ENCODE measurements at places on chromosomes 5 and 9.

GRCh38 chr5:76947082-76947503, 5.8 kb upstream of the CRHBP start:
- no peak for DNase-seq

GRCh38 chr9:98930792-98931191, 12.9 kb upstream of the COL15A1 start:
- DNase-seq = no peak

DNA sequence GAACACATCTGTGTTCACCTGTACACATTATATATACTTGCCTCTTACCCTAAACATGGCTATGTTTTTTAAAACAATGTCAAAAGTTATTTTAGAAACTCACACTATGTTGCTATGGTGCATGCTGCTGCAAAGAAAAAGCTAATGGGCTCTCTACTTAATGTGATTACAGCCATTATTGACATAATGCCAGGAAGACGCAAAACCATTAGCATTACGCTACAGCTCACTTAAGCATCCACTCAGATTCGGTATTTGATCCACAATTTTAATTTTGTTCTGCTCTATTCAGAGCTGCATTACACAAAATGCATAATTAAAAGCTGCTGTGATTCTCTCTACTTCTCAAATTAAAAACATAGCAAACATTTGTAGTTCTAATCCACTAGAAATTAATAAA, 395.2 kb downstream of the BNC2 start:
- no peak for DNase-seq

DNA sequence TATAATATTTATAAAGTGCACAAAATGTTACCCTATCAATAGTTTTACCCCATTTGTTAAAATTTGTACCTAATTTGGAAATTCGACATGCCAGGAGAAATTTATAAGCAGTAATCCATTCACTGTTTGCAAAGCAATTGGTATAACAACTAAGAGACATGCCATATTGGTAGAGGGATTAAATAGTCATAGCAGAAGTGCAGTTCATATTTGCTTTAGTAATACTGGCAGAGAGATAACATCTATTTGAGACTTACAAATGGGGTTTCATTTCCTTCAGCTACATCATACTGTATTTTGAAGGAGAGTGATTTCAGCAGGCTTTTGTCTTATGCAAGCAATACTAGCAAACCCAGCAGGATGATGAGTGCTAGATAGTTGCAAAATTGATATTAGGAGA, 610.4 kb upstream of the CDH10 start:
- DNase-seq = no peak

DNA sequence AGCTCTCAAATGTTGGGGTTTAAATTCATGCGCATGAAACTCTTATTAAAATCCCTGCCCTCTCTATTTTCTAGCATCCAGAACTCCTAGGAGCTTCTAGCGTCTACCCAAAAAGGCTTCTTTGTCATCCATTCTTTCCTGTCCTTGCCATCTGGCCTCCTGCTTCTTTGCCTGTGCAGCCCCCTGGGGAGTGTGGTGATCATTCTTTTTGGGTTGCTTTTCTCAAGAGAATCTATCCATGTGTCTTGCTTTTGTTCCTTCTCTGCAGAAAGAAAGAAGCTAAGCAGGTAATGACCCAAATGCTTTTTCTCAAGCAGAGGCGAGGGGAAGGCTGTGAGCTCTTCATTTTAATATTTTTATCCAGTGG, 26.6 kb downstream of the SKP2 start:
- DNase-seq = no peak

DNA sequence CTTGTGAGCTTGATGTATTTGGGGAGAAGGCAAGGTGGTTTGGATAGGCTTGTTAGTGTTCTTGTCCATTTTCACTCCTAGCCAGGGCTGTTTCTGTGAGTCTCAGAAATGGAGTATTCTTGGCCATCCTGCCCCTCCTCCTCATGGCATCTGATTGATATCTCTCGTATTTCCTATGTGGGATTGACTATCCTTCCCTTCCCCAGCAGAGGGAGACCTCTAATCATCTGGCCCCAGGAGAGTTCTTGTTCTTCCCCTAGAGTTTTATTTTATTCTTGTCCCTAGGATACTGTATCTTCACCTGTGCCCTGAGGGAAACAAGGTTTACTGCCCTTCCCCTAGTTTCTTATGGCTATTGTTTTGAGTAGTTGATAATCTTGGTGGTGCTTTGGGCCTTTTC, 114.4 kb downstream of the VPS13A start:
- peak; percentile 40 for DNase-seq

DNA sequence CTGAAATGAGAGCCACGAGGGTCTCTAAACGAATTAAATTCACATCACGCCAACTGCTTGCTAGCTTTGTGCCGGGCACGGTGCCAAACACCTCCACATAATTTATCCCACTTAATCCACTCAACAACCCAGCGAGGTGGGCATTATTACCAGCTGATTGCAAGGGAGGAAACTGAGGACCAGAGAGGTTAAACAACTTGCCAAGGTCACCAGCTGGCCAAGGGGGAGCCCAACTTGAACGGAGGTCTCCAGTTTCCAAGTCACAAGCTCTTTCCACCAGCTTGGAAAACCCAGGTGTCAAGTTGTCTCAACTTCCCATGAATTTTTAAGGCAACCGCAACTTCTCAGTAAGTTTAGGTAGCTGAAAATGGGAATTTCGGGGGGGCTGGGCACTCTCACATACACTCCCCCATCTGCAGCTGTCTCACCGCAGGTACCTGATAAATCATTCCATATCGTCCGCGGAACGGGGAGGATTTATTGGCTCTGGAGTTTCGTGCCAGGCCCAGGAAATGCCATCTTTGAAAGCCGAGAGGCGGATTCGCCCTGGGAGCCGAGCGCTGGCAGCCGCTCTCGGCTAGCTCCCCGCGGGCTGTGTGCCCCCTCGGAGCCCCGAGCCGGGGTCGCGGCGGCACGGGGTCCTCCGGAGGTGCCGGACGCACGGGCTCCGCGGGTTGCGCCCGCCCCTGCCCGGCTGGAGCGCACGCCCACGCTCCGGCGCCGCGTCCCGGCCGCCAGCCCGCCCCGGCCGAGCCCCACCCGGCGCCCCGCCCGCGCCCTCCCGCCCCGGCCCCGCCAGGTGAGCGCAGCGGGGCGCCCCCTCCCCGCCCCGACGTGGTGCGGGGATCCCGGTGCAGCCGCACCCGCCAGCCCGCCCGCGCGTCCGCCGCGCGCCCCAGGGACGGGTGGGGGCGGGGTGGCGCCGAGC, 617 bp downstream of the PTPN3 start:
- no peak for DNase-seq

GRCh38 chr5:73766902-73767301, 140.9 kb downstream of the ARHGEF28 start:
- DNase-seq = no peak

- no peak for DNase-seq
Measured at GRCh38 chr9:35696520-35697215, 6.9 kb upstream of the TPM2 start.

DNA sequence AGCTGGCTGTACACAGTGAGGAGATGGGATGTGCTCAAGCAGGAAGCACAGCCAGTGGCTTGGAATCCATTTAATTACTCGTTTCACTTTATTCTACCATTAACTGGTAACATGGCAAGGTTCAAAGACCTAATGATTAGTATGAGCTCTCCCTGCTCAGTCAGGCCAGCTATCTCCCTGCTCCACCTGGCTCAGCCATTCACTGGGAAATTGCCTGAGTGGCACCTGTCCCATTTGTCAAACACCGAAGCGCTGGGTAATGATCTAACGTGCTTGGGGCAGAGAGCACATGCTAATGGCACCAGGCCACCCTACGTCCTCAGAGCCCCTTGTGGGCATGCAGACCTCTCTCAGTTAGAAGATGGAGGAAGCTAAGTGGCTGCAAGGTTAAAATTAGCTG, 162.2 kb downstream of the TTLL11 start:
- DNase-seq = no peak

DNA sequence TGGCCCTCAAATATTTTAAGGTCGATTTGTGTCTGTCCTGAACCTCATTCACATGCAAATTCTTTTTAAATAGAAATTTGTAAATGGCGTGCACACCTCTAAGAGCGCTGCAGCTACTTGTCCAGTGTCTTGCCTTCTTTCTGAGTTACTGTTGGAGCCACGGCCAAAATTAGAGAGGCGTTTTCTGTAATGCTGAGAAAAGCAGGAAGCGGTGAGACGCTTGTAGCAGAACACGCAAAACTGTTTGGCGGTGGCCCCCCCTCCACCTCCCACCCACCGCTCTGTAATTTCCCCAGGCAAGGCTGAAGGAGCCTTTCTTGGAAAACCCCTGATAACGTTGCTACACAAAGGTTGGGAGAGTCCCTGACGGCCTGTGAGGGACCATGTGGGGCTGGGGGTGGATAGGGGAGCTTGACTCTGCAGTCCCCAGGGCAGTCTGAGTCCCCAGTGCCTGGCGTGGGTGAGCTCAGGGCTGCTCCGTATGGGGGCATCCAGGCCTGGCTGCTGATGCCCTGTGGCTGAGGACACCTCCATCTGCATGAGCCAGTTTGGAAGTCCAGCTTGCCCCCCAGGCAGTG, 96.5 kb downstream of the GADD45G start:
- DNase-seq = no peak

GRCh38 chr5:87188391-87188790, 79.3 kb upstream of the RASA1 start:
- no peak for DNase-seq

- DNase-seq = peak; percentile 0
Measured at GRCh38 chr9:104456831-104457230, 47.2 kb upstream of the OR13F1 start.

- peak; percentile 58 for DNase-seq
Measured at GRCh38 chr5:139446956-139447779, 7.8 kb upstream of the DNAJC18 start.

DNA sequence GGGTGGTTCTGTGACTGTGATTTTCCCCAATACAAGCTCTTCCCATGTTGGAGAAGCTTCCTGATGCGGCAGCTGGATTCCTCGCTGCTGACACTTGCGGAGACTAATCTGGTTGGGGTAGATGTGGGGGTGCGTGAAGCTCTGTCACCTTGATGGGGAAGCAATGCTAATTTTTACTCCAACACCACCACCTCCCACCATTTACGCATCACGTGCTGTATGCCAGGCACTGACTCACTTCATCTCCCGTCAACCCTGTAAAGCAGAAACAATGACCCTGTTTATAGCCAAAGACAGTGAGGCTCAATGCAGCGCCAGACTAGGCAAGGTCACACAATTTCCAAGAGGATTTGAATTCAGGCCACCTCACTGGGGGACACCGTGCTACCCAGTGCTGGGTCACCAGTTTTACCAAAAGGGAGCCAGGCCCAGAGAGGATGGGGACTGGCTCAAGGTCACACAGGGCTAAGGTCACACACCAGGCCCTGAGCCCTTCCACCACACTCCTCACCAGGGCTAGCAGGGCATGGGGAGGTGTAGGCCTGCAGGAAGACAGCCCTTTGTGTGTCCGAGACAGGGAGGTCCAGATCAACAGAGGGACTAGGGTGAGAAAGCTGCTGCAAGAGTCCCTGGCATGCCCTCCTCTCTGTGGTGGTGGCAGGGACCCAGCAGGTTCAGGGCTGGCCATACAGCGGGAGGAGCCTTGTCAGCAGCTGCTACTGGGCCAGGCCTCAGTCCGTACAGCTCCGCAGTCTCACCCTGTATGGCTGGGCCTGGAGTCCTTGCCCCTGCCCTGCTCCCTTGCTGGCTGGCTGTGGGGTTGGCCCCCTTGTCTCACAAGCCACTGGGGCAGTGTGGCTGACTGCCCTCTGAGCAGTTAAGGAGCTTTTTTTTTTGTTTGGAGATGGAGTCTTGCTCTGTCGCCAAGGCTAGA, 3.3 kb downstream of the STKLD1 start:
- no peak for DNase-seq

- peak; percentile 47 for DNase-seq
Measured at GRCh38 chr5:103232393-103232999, 26.1 kb upstream of the MACIR start.

DNA sequence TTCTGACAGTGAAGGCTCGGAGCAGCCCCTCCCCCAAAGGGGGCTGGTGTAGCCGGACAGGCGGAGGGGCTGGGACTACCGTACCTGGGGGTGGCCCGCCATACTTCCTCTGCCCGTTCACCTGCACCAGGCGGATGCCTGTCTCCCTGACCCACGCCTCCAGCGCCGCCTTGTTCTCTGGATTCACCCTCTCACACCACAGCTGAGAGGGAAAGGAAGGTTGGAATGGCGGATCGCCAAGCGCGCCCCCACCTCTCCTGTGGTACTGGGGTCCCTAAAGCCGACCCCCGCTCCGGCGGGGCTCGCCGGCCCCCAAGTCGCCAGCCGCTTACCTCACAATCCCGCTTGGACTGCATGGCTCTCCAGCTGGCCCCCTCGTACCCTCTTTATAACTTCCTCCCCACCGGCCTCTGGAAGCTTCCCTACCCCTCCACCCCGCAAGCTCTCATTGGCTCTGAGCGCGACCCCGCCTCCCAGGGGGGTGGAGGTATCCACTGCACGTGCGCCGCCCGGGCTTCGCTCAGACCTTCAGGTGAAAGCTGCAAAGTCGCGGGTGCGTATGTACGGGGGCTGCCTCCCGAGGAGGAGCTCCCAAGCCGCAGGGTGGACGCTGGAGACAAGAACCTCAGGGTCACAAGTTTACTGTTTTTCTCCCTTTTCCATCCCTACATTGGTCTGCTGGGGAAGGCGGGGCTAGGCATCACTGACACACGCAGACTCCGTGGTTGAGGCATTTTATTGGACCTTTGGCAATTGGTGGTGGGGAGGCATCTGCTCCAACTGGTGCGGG, at the start of gene DND1:
DND1 (minus strand) TSS at position 390 of the 790 bp plus-strand sequence; CDS start at position 356, 34 bp downstream.
- no peak for DNase-seq

- peak; percentile 72 for DNase-seq
Measured at GRCh38 chr9:16321461-16322119, 548.9 kb downstream of the BNC2 start.

DNA sequence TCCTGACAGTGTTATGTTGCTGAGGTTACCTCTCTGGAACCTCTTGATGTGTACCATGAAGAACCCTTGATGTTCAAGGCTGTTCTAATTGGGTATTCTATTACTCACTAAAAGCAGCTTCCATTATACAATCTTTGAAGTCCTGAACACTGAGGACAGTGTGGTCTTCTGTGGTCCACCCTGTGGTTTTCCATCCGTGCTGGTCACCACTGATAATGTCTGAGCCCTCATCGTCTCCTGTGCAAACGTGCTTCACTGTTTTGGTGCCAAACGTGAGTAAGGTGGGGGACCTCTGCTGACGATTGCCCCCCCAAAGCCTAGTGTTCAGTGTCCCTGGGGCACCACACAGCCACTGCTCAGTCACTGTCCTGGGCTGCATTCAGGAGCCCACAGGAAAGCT, 259.7 kb upstream of the ANKRD55 start:
- no peak for DNase-seq

GRCh38 chr9:87878989-87879511, 3.6 kb upstream of the SPATA31E1 start:
- DNase-seq = peak; percentile 78

GRCh38 chr5:134590992-134591659, 41.5 kb downstream of the SAR1B start:
- DNase-seq = no peak

DNA sequence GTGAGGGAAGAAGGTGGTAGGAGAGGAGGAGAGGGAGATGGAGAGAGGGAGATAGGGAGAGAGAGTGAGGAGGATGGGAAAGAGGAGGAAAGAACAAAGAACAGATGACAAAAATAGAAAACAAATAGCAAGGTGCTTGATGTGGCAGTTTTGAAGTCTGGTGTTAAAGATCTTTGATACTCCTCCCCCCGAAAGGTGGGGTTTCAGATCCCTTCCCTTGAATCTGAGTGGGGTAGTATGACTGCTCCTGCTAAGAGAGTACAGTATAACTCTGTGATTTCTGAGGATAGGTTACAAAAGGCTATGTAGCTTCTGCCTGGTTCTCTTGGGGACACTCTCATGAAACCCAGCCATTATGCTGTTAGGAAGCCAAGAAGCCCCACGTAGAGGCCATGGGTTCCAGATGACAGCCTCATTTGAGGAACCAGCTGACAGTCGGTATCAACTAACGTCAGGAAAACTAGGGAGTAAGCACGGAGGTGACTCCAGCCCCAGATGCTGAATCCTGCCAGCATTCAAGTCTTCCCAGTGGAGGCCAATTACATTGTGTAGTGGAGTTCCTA, 102.1 kb downstream of the FANCC start:
- no peak for DNase-seq
